Umbilical cord (tissue), 2 donors: ENCODE measurements at places on chromosomes 16 and 17. TPM values are rescaled to one million over a fixed set of nuclear protein-coding genes. Genes with fewer than 3 reads are reported as not detected.

RAPGEFL1 gene
- 4.8 TPM for total RNA-seq

TERB1 gene
- 1.7 TPM for total RNA-seq

ZSCAN10 gene
- total RNA-seq, result not detected

TNP2 gene
- total RNA-seq, result 5.3 TPM

PRR35 gene
- total RNA-seq, result not detected

PPY gene
- not detected for total RNA-seq

GAS2L2 gene
- total RNA-seq, result 1.4 TPM

SLC47A1 gene
- 0.48 TPM for total RNA-seq

NPIPA2 gene
- total RNA-seq, result 0.96 TPM

TBC1D3K gene
- not detected for total RNA-seq

SLC5A2 gene
- 2.9 TPM for total RNA-seq

SIRT7 gene
- total RNA-seq, result 9.9 TPM

UBALD1 gene
- total RNA-seq, result 1.4 TPM

CLDN6 gene
- total RNA-seq, result 0.72 TPM

HS3ST2 gene
- 0.48 TPM for total RNA-seq
